ENCODE measurements at places on chromosomes 2 and 18.

GRCh38 chr2:229343661-229344060, 72.6 kb upstream of the PID1 start:
- no peak for DNase-seq

DNA sequence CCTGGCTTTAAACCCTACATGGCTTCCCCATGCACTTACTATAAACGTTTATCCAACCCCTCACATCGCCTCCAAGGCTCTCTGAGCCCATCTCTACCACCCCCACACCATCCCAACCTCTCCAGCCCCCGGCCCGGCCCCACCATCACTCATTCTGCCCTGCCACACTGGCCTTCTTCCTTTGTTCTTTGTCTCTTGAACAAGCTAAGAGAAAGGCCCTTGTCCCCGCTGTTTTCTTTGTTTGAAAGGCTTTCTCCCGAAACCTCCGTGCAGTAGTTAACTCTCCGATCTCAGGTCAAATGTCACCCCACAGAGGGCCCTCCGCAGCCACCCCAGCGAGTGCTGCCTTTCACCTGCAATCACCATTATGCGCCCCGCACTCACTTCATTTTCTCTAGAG, 100.4 kb downstream of the AFF3 start:
- no peak for DNase-seq

- DNase-seq, result no peak
Observed at GRCh38 chr2:75067506-75067905, 109.1 kb downstream of the POLE4 start.

DNA sequence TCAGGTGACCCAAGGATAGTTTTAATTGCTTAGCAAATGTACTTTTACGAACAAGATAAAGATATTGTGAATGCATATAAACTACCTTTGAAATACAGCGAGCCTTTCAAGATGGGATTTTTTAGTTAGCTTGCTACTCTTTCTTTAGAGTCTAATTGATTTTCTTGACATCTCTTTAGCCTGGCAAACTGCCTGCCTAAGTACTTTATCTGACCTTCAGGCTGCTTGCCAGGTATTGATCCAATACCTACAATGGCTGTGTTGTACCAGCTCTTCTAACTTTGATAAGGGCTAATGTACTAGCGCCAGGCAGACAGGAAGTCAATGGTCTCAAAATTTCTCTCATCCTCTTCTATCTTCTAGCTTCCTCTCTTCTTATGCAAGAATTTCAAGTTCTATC, 414.4 kb upstream of the ACVR2A start:
- DNase-seq, result no peak

Measured in vagina (tissue), 2 donors.